SHP77 (cell line): ENCODE measurements at places on chromosomes 5 and 9.

- no peak for DNase-seq
Measured at GRCh38 chr5:77003246-77003645, 27.0 kb upstream of the AGGF1 start.

- DNase-seq, result no peak
Measured at GRCh38 chr5:1111727-1112289, at the start of gene SLC12A7. Gene SLC12A7, minus strand, starts transcription at chr5:1112063. Its CDS starts 72 bp downstream, at chr5:1111991.

DNA sequence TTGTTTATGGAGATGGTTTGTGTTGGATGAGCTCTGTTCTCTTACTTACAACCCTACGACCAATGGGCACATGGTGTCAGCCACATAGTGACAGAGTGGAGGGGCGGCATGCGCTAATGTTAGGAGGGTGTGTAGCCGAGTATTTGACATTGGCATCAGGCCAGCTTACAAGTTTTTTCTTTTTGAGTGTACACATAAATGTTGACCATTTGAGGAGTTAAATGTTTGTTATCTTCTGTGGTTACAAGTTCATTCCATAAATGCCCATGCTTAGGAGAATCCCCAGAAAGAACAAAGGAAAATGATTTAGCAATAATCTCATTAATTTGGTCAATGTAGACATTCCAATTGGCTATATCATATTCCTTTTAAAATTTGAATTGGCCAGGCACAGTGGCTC, 180.1 kb upstream of the ELL2 start:
- no peak for DNase-seq

GRCh38 chr5:26868504-26868903, 169.9 kb downstream of the CDH9 start:
- DNase-seq, result no peak

- no peak for DNase-seq
Measured at GRCh38 chr9:1071730-1072129, 21.6 kb downstream of the DMRT2 start.

GRCh38 chr5:178150977-178151734, 2.5 kb downstream of the NHP2 start:
- no peak for DNase-seq

GRCh38 chr9:85420750-85421149, 321.0 kb downstream of the AGTPBP1 start:
- DNase-seq, result no peak

- peak; percentile 40 for DNase-seq
Measured at GRCh38 chr5:149775785-149776184, 45.7 kb downstream of the PPARGC1B start.

GRCh38 chr5:151509836-151510235, 62.4 kb downstream of the SLC36A1 start:
- no peak for DNase-seq

GRCh38 chr9:135770771-135771170, 68.8 kb downstream of the KCNT1 start:
- no peak for DNase-seq

DNA sequence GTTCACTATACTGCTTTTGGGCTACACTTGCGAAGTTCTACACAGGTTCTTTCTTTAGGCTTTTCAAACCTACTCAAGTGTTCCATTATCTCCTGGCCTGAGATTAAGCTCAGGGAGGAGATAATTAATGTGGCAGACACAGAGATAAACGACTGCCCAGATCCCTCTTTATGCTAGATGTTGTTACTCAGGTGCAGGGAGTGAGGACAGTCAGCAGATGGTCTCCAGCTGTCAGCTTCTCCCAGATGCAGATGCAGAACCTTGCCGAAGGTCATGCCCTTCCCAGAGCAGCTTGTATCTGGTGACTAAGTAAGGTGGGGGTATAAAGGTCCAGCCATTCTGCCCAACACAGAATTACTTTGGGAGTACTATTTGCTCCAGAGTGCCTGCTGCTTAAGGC, 166.2 kb downstream of the ZNF462 start:
- DNase-seq, result no peak

GRCh38 chr5:33725806-33726205, 166.0 kb downstream of the ADAMTS12 start:
- DNase-seq, result no peak

DNA sequence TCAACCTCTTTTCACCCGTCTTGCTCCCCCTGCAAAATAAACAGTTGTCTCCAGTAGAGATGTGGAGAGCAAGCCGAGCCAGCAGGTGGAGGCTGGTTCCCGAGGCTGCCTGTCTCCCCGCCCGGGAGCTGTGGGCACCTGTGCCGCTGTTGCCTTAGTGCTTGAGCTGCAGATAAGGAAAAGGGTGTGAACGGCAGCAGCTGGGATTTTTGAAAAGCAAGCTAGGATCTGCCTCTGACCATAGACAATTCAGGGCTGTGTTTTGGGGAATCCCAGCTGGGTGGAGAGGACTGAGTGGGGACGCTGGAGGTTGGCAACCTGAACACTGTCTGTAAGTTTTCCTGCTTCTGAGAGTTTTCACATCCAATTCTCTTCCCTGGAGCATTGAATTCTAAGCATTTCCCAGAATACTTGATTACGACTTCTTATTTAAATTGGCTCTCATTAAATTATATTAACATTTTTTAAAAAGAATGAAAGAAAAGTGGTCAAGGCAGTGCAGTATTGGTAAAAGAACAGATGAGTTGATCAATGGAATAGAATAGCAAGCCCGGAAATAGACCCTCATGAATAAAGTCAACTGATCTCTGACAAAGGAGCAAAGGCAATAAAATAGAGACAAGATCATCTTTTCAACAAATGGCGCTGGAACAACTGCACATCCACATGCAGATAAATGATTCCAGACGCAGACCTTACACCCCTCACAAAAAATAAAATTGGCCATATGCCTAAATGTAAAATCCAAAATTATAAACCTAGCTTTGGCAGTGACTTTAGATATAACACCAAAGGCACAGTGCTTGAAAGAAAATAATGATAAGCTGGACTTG, 9.7 kb downstream of the WNK2 start:
- peak; percentile 34 for DNase-seq

- DNase-seq, result no peak
Measured at GRCh38 chr9:16624744-16625117, 245.7 kb downstream of the BNC2 start.

DNA sequence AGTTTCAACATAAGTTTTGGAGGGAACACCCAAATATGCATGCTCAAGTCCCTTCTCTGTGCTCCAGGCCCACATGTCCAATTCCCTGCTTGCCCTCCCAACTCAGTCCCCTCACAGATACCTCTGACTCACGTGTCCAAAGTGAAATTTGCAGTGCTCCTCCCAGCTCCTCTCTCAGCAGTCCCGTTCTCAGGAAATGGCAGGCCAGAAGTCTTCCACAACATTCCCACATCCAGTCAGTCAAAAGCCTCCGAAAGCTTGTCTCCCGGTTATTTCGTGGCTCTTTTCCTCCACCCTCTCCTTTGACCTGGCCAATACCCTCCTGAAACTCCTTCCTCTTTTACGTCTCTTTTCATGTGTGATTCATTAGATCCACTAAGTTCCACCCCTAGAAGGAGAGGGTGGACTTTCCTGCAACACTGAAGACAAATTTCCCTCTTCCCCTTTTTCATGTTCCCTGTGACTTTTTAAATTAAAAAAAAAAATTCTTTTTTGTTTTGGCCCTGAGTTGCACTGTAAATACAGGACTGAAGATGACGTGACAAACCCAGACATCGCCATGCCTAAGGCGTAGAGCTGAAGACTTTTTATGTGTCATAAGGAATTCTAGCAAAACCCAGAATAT, 12.8 kb upstream of the MGAT1 start:
- no peak for DNase-seq

- peak; percentile 2 for DNase-seq
Measured at GRCh38 chr9:32350682-32351081, 33.8 kb upstream of the ACO1 start.

GRCh38 chr9:8070779-8071444, 271.3 kb upstream of the DMAC1 start:
- DNase-seq, result no peak

- DNase-seq, result no peak
Measured at GRCh38 chr9:108950168-108950567, 16.0 kb downstream of the ABITRAM start.

DNA sequence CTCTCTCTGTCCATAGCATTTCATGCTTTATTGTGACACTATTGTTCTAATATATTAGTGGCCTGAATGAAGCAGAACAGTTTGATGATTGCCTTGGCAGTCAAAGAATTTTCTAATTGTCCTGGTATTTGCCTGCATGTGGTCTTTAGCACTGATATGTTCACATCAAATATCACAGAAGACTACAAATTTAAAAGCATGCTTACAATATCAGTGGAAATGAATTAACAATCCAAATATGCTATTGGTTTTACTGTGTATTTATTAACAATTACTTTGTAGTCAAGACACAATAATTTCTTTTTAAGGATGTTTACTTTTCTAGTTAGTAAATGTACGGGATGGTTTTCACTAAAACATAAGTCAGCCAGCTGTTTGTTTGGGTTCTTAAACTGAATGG, 18.3 kb downstream of the EFNA5 start:
- no peak for DNase-seq

DNA sequence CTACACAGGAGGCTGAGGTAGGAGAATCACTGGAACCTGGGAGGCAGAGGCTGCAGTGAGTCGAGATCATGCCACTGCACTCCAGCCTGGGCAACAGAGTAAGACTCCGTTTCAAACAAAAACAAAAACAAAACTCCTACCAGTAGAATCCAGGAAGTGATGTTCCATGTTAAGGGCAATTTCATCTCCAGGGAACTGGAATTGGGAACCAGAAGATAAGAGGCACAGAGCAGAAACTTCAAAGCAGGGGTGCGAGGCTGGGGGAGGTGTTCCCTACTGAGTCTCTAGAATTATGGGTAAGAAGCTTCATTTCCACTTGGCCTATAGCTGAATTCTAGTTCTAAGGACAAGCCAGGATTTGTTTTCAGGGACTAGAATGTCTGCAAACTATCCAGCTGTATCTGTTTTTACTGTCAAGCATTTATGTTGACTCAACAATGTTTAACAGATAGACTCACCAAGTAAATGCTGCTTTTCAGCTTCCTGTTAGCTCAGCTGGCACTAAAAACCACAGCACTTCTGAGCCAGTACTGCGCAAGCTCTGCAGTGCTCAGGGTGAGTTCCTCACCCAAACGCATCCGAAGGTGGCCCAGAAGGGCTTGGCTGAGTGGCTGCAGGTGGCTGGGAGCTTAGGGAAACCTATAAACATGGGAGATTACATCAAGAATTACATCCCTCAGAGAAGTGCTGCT, 320.1 kb downstream of the MTRR start:
- peak; percentile 96 for DNase-seq

DNA sequence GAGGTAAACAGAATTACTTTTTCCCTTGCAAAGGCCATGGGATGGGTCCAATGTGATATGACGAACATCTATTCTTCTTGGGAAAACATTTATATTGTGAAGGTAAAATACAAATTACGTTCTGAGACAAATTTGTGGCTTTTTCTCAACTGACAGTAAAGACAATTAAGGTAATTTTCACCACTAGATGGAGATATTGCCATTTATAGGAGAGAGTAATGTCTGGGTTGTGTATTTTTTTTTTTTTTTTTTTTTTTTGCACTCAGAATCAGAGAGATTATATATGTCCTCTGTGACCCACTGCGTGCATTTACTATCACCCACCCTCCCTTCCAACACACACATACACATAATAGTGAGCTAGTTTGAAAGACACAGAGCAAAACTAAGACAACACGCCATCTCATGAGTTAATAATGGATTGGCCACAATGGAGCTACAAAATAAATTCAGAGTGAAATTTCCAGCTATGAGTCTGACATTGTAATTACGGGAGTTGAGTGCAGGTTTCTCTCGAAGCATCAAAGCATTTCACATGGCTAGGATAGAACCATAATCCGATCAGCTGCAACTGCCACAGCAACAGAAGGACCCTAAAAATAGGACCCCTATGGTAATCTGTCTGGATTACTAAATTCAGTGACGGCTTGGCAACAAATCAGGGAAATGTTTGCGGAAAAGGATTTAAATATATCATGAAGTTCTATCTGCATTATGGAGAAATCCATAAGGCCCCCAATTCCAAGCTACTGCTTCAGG, 49.2 kb downstream of the ANXA1 start:
- DNase-seq, result no peak

GRCh38 chr5:172113036-172113435, 75.0 kb downstream of the STK10 start:
- DNase-seq, result no peak

- DNase-seq, result no peak
Measured at GRCh38 chr9:87213948-87214347, 266.6 kb upstream of the GAS1 start.

DNA sequence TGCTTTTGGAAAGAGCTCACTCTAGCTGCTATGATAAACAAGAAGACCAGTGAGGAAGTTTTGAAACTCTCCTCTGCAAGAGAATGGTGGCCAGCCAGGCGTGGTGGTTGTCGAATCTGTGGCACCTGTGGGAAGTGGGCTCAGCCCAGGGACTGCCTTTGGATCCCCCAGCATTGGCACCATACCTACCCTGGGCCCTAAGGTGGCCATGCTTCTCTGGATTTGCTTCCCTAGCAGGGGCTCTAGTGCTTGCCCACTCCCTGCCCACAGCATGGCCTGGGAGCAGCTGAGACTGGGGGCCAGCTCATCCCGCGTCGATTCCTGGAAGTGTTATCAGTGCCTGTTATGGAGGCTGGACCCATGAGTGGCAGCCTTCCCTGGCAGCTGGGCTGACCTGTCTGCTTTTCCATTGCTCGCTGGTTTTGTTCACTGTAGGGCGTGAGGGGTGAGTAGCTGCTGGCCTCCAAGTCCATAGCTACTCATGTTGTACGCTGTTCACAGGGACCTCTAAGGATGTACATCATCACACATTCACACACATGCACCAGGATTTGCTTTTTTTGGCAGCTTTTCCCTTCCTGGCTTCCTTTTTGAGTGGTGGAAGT, 2.3 kb downstream of the SLC22A4 start:
- no peak for DNase-seq

DNA sequence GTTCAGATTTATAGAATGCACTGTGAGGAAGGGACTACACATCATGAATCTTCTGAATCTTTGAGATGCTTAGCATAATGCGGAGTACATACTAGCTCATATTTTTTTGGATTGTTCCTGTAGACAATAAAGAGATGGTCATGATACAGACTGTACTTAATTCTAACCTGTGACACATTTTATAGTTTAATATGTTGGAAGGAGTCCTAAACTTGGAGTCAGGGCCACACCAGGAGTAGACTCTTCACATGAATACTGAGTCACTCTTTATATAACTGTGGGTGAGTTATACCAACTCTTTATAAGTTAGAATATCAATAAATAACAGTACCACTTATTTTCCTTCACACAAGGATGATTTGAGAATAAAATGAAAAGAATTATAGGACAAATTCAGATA, 16.9 kb downstream of the C9orf85 start:
- DNase-seq, result no peak

DNA sequence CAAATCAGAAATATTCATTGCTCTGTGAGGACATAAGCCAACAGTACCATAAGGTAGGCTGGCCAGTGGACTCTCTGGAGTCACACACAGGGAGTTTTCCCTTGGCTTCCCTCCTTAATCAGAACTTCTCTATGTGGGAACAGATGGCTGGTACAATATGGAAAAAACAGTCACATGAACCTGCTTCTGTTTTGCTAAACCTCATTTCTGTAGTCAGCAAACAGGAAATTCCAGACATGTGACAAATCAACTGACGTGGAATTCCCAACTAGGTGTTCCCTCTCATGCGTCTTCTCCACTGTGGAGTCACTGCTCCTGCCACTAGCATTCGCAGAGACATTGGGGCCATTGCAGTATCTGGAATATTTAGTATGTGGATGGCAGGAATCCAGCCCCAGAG, 617.6 kb downstream of the KIF4B start:
- no peak for DNase-seq

- no peak for DNase-seq
Measured at GRCh38 chr9:92666236-92666635, 3.7 kb downstream of the IPPK start.

- no peak for DNase-seq
Measured at GRCh38 chr5:170276140-170276539, 21.4 kb downstream of the LCP2 start.
